Smooth muscle cell of the brain vasculature (primary cell): ENCODE measurements at places on chromosomes 2 and 18.

- DNase-seq: no peak
Observed at GRCh38 chr2:11406958-11407381, 59.0 kb downstream of the E2F6 start.

DNA sequence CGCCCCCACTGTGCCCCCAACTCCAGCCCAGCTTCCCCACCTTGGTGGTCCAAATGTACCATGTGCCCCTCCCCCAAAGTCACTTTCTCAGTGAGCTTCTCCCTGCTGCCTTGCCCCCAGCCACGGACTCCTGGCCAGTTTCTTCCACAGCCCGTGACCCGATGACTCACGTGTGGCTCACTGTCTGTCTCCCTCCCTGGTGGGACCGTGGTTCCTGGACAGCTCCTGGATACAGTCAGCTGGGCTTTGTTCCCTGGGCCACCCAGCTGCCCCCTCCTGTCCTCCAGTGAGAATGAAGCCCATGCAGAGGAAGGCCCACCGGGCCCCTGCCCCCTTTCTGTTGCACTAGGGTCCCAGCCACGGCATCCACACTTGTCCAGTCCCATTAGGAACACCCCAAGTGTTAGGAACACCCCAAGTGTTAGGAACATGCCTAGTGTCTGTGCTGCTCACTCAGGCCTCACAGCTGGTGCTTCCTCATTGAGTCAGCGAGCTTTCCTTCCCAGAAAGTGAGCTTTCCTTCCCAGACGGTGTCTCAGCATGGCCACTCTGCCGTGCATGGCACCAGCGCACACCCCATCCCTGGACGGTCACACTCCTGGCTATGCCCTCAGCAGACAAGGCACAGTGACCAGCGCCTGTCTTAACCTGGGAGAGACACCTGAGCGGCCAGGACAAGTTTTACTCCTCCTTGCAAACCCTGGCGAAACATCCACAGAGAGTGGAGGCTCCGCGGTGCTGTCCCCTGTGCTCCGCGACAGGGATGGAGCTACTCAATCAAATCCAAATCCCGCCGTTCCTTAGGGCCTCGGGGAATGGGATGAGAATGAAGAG lies 44.8 kb upstream of the CTDP1 start:
- no peak for DNase-seq

GRCh38 chr2:82233806-82234205 lies 1929.3 kb upstream of the LRRTM1 start:
- DNase-seq: no peak

DNA sequence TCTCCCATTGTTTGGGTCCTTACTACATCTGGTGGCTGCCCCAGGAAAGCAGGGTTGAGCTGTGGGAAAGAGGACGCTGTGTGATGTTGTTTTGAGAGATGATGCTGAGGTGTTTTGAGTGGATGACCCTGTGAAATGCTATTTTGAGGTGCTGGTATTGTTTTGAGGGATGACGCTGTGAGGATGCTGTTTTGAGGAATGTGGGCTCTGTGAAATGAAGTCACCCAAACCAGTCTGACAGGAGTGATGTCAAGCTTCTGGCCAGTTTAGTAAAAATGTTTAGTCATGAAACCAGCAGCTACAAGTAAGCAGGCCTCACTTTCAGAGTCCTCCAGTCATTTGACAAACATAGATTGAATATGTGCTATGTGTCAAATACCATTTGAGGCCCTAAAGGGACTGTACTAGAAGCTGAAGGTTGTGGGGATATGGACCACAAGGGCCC lies 16.1 kb upstream of the PUM2 start:
- no peak for DNase-seq

GRCh38 chr2:179440642-179441251 lies 176.1 kb upstream of the SESTD1 start:
- no peak for DNase-seq

- no peak for DNase-seq
Observed at GRCh38 chr2:48774251-48774650, 18.7 kb upstream of the LHCGR start.

GRCh38 chr18:8424917-8425725 lies 184.1 kb upstream of the RAB12 start:
- no peak for DNase-seq

- DNase-seq: no peak
Observed at GRCh38 chr2:150478200-150478974, 9.1 kb downstream of the RND3 start.

- no peak for DNase-seq
Observed at GRCh38 chr2:119267604-119268003, 44.0 kb downstream of the STEAP3 start.

DNA sequence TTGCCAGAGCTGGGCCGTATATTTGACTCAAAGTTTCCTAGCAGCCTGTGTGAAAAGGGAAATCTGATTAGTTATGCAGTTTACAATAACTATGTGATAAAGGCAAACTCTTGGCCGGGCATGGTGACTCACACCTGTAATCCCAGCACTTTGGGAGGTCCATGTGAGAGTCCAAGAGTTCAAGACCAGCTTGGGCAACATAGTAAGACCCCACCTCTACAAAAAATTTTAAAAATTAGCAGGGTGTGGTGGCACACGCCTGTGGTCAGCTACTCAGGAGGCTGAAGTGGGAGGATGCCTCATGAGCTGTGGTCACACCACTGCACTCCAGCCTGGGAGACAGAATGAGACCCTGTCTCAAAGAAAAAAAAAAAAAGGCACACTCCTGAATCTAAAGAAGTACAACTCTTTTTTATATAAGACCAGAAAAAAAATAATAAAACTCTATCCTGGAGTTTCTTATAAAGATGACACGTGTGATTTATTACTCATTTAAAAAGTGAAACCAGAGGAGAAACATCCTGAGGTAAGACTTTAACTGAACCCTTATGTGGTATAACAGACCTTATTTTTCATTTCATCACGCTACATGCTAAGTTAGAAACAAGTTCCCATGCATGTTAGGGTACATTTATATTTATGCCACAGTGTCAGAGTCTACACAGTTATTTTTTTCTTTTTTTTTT lies 32.6 kb upstream of the KCMF1 start:
- DNase-seq: no peak

DNA sequence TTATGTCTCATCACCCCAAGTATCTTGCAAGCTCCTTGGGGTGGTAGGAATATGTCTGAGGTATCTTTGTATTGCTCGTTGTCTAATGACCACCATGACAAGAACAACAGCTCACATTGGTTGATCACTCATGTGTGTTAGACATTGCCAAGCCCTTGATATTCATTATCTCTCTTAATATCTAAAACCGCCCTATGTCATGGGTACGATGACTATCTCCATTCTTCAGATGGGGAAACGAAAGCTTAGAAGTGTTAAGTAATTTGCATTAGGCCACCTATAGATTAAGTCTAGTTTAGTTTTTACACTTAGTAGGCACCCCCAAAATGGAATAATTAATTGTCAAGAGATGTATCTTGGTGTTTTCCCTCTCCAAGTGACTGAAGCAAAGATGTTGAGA lies 57.0 kb downstream of the ICOS start:
- no peak for DNase-seq

GRCh38 chr2:173649527-173650219 lies 295.0 kb downstream of the CDCA7 start:
- DNase-seq: no peak
